GM23338 (cell line): ENCODE measurements at places on chromosomes 4 and X. TPM values are rescaled to one million over a fixed set of nuclear protein-coding genes. Genes with fewer than 3 reads are reported as not detected.
A peak's percentile ranks its signal among the peaks of the same experiment; 100 is the strongest.

The C4orf51 gene
- not detected in 2 replicates for total RNA-seq

The FAM47E gene
- total RNA-seq, result 0.66 and 2.9 TPM in 2 replicates

The OSTC gene
- total RNA-seq, result 142 and 207 TPM in 2 replicates

The ARX gene
- total RNA-seq, result not detected in 2 replicates

The PDLIM3 gene
- 18.0 and 19.5 TPM in 2 replicates for total RNA-seq

The ADH7 gene
- total RNA-seq, result not detected in 2 replicates

The RIPPLY1 gene
- total RNA-seq, result not detected in 2 replicates

The VEGFD gene
- not detected in 2 replicates for total RNA-seq

The TEX13A gene
- 0.14 TPM in 1 of 2 replicates, not detected in the other for total RNA-seq

The CDKL5 gene
- total RNA-seq, result 13.7 and 14.1 TPM in 2 replicates

The TMPRSS11D gene
- not detected in 2 replicates for total RNA-seq

DNA sequence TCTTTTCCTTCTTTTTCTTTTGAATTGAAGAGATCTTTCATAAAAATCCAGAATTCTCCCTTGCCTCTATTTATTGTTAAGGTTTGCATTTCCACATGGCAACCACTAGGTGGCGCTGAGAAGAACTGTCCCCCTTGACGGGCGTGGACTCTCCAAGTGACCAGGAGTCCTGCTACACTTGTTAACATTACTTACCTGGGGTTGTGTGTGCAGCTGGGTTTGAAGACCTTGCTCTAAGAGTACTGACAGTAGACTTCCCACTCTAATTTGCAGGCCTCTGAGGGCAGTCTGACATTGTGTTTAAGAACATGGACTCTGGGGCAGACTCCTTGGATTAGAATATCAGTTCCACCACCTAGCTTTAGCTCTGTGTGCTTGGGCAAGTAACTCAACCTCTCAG is 52.8 kb downstream of the GPRIN3 start:
- DNase-seq, result peak; percentile 70

- DNase-seq, result peak; percentile 1
Observed at GRCh38 chr4:124060261-124060918, 652.1 kb downstream of the ANKRD50 start.

- DNase-seq, result no peak
Observed at GRCh38 chrX:39360101-39360500, 558.8 kb downstream of the MID1IP1 start.

DNA sequence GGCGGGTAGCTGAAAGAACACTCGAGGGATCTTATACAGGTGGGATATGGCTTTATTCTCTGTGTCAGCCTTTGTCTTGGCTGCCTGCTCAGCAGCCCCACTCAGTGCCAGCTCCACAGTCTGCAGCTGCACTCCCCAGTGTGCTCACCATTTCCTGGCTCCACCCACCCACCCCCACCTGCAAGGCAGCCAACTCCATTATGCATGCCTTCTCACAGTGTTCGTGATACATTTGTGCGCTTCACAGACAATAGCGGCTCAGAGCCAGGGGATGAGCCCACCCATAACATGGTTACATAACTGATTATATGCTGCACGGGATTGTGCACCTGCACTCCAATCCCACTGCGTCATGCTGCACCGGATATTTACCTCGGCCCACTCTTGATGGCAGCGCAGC is 8.8 kb upstream of the TMEM128 start:
- DNase-seq, result peak; percentile 7

DNA sequence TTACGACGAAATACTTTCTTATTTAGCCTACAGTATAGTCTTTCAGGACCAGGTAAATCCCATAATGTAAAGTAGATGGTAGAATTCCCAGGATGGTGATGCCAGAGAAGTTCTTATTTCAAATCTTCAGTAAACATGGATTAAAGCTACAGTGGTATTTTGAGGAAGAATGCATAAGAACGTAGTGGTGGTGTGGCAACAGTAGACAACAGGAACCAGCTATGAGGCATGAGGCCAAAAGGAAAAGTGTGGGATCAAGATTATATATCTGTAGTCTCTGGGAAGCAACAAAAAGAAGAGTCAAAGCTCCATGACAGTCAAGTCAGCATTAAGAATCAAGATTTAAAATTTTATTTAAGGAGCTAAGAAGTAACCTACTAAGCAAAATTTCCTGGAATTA is 60.2 kb downstream of the METTL14 start:
- DNase-seq, result no peak

DNA sequence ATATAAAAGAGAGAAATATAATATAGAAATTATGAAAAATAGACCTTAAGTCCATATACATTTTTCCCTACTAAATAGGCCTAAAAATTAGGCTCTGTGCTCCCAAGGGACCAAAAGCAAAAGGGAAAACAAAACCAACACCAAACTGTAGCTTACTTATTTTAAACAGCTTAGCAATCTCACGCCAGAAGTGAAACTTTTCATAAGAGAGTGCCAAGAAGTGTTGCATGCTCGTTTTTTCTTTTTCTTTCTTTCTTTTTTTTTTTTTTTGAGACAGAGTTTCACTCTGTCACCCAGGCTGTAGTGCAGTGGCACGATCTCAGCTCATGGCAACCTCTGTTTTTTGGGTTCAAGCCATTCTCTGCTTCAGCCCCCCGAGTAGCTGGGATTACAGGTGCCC is 250.4 kb downstream of the TMA16 start:
- no peak for DNase-seq

DNA sequence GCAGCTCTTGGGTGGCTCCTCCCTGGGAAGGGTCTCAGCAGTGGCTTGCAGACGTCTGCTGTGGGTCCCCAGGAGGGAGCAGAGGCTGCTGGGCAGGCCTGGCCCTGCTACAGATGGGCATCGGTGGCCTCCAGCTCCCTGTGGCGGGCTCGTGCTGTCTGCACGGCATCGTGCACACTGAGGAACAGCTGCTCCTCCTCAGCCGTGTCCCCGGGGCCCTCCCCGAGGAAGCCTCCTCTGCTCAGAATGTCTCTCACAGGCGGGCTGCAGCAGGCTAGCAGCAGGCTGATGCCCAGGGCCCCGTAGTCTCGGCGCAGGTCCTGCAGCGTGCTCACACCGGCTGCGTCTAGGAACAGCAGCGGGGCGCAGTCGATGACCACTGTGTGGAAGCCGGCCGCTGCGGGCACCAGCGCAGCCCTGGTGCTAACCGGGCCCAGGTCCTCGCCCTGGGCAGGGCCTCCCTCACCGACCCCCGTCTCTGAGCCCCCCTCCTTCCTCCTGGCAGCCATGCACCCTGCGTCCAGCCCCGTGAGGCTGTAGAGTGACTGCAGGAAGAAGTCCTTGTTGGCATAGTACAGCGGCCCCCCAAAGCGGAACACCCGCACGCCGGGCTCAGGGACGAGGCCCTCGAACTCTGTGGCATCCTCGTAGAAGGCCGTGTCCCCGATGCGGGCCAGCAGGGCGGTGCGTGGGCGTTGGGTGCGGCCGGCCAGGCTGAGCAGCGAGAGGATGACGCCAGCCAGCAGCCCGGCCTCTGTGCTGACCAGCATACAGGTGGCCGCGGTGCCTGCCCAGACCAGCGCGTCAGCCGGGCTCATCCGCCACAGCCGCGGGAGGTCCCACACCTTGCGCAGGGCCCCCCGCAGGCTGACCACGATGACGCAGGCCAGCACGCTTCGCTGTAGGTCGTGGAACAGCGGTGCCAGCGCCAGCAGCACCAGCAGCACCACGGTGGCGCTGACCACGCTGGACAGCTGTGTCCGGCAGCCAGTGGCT is 2.2 kb downstream of the IDUA start:
- no peak for DNase-seq

GRCh38 chrX:136768469-136769084 is 12.2 kb downstream of the ARHGEF6 start:
- no peak for DNase-seq

DNA sequence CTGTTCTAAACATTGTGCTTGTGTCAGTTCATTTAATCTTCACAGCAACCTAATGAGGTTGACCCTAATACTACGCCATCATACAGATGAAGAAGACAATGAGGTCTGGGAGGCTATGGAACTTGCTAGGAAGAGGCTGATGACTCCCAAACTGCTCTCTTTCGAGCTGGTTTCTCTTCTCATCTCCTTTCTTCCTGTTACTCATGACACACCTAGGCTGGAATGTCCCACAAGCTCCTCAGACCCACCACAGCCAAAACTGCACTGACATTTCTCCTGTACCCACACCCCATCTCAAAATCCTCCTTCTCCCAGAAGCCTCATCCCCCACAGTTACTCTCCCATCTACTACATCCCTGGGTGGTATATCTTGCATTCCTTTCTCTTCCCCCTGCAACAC is 27.4 kb upstream of the PJA1 start:
- DNase-seq, result no peak

- DNase-seq, result peak; percentile 81
Observed at GRCh38 chr4:17347445-17347844, 164.4 kb downstream of the QDPR start.

DNA sequence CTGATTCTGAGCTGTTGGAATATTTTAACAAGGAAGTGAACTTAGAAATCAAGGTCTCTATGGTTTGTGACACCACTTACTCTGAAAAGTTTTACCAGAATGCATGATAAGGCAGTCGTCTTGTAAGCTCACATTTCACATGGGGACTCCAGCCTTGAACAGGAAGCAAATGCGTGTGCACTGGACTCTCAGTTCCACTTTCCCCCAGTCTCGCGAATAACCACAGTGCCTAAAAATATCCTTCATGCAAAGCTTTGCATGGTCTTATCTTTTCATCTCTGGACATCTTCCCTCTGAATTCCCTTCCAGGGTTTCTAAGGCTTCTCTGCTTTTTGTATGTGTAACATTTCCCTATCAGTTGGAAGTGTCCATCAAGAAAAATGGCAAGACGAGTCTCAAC is 581.8 kb downstream of the NLGN4X start:
- no peak for DNase-seq

DNA sequence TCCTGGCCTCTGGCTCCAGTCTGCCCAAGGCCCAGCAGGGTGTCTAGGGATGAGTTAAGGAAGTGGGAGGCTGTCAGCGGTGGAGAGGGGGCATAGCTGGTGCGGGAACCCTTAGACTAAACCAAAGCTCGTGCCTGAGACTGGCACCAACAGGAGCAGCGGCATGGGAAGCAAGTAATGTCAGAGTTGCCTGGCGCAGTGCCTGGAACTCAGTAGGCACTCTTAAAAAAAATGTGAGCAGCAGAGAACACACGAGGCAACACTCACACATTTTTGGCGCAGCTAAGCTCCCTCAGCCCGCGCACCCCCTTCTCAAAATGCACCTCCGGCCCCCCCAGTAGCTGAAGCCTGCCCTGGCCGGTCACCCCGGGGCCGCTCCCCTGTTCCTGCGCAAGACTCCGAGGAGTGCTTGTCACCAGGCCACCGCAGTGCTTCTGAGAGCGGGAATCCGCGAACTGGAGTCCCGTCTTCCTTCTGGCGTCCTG is 583 bp downstream of the GABRE start:
- DNase-seq, result peak; percentile 16

DNA sequence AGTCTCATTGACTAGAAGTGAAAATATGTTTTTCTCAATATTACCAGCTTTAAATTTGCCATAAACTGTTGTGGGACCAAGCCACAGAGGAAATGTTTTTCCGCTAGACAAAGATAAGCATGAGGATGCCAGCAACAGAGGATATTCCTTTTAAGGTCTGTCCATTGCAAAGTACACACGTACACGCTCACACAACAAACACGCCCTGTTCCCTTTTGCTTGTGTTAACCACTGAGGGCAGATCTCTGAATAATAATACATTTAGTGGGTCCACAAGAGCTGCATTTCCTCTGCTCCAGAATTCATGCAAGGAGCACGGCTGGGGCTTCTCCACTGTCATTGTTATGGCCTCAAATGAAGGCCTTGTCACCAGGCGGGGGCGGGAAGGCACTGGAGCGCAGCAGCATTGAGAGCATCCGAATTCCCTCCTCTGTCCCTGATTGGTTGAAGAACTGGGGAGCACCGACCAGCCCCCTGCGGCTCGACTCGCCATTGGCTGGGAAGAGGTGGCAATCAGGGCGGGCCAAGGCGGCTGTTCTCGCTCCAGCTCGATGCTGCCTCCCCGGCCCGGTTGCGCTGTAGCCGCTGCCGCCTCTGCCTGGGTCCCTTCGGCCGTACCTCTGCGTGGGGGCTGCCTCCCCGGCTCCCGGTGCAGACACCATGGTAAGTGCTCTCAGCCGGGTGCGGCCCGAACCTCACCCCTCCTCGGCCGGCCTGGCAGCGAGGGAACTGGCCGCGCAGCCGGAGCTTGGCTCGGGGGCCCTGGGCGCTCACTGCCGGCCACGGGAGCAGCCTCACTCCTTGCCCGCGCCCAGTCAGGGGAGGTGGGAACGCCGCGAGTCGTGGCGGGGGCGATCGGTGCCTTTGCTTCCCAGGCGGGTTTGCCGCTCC is at the start of gene GUCY1B1:
TSS of gene GUCY1B1 (plus strand) at position 541 of the 891 bp plus-strand sequence. CDS start at position 661, 120 bp downstream.
- peak; percentile 95 for DNase-seq

DNA sequence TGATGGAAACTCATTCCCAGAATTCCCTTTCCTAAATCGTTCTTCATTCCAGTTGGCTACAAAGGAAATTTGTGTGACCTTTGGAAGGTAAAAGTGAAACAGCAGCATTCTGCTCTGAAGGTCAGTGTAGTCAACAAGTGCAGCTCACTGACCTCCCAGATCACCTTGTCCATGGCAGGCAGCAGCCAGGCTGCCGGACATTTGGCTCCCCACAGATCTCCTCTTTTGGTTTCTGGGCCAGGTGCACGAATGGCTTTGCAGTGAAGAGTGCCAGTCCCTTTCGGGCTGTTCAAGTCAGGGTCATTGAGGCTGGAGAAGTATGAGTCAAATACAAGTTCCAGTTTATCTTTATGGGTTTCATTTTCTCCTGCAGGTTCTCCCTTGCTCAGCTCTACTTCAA is 14.3 kb downstream of the GPRIN3 start:
- no peak for DNase-seq

DNA sequence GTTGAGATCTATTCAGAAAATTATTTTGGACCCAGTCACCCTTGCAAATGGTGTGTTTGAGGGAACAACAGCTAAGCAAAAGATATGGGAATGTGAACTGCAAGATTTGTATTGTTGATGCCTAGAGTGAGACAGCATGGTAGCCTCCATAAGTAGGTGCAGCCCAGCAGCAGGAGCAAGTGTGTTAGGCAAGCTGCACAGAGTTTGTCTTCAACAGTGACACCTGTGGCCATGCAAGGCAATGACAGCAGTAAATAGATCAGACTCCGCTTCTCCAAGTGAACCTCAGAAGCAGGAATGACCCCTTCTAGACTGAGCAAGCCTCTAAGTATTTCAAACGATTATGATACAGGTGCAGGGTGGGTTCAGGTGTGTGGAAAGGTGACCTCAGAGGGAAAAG is 133.4 kb upstream of the MSX1 start:
- no peak for DNase-seq

- no peak for DNase-seq
Observed at GRCh38 chrX:134957836-134958235, 33.0 kb upstream of the SMIM10 start.

DNA sequence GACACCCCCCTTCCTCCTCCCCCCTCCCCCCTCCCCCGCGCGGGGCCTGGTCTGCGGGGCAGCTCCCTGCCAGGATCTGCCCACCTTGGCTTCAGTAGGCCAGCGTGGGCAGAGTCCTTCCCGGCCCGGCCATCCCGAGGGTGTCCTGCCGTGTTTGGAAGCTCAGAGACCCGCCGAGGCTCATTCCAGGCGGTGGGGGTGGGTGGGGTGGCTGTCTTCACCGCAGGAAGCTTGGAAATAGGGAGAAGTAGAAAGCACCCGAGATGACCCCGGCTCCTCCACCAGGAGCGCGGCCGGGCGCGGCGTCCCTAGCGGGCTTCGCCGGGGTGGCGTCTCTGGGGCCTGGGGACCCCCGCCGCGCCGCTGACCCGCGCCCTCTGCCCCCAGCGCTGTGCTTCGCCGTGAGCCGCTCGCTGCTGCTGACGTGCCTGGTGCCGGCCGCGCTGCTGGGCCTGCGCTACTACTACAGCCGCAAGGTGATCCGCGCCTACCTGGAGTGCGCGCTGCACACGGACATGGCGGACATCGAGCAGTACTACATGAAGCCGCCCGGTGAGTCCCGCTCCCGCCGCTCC is 1.6 kb downstream of the NAT8L start:
- peak; percentile 84 for DNase-seq
